ENCODE measurements at places on chromosomes 3 and 15.

- DNase-seq: peak; percentile 76
Observed at GRCh38 chr3:53166781-53167291, 5.8 kb downstream of the PRKCD start.

GRCh38 chr15:70435369-70435768, 328.0 kb downstream of the UACA start:
- DNase-seq: no peak

DNA sequence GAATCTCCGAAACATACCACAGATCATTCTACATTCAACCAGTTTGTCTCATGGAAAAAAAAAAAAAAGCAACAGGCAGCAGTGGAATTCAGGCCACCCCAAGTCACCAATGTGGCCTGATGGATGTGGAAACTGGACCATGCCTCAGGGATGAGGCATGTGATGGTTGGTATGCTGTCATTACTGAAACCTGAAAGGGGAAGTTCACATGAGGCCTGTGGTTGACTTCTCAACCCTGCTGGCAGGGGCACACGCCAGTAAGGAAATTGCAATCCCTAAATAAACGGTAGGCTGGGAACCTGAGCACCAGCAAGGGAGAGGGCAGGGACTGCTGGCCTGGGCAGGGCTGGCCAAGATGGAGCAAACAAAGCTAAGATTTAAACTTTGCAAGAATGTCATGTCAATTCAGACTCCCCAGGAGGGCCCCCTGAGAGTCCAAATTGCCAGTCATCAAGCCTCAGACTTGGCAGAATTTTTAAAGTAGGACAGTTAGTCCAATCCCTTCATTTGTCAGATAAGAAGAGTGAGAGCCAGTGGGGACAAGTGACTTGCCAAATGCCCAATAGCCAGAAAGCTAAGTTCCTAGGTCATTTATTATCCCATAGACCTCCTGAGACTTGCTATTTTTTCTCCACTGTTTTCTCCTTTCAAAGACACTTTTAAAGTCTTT, 310.4 kb downstream of the ERC2 start:
- DNase-seq: peak; percentile 74

DNA sequence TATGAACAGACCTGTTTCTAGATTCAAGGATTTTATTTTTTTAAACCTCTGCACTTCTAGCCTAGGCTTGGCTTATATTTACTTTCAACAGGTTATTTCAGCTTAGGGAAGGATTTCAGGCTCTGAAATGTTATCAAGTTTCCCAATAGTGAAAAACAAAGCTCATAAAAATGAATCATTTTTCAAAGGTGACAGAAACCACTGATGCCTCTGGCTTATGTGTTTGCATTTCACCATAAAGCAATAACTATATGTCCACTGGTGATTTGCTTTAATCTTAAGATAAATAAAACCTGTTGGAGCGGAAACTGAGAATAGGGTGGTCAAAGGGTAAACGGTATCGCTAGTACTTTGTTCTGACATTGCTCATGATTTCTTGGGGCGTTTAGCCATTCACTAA, 141.2 kb upstream of the LRIG1 start:
- DNase-seq: no peak

- no peak for DNase-seq
Observed at GRCh38 chr15:31079519-31079918, 22.0 kb downstream of the TRPM1 start.

DNA sequence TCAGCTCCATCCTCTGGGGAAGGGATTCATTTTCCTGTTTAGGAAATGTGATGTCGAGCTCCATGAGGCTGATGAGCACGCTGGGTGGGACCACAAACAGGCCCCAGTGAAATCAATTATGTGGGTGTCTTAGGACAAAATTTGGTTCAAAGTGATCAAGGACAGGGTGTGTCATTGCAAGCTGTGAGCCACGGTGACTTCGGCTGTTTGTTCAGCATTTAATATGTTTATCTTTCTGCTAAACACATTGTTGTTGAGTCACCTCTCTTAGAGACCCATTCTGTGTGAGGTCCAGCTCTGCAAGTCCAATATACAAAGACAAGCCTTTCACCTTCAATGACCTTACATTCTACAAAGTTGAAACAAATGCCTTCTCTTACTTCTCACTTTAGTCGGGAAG, 41.3 kb downstream of the SSR3 start:
- DNase-seq: no peak

GRCh38 chr3:109685084-109686079, 348.0 kb upstream of the DPPA4 start:
- no peak for DNase-seq

DNA sequence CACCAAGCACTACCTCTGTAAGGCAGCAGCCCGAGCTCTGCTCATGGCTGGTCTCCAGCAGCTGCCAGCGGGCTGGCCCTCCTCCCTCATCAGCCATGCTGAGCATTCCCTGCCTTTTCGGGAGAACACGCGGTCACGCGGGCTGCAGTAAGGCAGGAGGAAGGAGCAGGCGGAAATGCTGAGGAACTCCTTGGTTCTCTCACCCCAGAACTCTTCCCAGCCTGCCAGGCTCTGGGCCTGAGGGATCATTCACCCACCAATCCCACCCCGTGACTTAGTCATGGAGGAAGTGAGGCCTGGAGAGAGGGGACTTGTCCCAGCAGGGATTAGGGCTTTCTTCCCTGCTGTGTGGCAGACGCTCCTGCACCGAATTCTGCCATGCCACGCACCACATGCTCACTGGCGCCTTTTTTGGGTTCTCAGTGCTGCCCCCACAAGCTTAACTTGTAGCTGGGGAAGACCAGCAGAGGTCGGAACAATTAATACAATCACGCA, 42.9 kb upstream of the RPL32 start:
- no peak for DNase-seq

- DNase-seq: no peak
Observed at GRCh38 chr3:180409170-180409569, 192.8 kb upstream of the TTC14 start.

DNA sequence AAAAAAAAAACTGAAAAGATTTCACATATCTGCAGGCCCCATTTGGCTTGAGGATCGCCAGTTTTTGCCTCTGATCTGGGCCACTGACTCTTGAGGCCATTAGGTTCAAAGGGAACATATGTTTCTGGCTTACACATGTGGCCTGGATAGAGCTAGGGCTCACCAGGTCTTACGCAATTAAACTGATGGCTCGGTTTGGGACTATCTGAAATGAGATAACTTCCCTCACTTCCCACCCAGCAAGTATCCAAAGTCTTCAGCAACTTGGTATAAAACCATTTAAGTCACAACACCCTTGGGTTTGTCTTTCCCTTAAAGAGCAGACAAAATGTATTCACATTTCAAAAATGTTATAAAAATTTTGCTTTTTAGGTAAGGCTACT, 36.3 kb downstream of the LRIG1 start:
- no peak for DNase-seq

DNA sequence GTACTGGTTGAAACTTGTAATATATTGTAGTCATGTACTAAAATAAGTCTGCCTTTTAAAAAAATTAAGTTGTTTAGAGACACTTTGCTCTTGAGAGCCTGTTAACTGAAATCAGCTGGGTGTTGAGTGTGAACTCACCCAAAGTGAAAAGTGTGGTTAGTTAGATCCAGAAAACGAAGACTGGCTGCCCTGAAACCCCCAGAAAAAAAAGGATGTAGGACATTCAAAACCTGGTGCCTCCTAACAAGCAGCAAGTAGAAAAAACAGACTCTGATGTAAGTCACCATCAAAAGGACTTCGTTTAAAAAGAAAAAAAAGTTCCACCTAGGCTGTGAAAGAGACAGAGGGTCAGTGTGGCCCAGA, 40.8 kb downstream of the UMPS start:
- DNase-seq: no peak

DNA sequence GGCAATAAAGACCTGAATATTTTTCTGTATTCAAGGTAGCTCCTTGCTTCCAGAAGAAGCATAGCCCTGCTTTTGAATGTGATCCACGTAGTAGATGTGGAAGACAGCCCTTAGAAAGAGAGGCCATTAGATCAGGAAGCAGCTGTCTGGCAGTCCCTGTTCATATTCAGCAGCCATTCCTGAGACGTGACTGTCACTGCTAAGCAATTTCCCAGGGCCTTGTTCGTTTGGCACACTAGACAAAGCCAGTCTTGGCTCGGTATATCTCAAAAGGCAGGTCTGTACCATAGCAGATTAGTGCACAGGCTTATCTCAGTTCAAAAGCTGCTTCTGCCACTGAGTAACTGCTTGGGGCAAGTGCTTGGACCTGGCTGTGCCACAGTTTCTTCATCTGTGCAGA, 287.8 kb upstream of the MCTP2 start:
- DNase-seq: no peak

- DNase-seq: no peak
Observed at GRCh38 chr15:99993262-99993661, 260.0 kb upstream of the LYSMD4 start.
